Neural progenitor cell (in vitro differentiated cells): ENCODE measurements at places on chromosomes 12 and 14.
A peak's percentile ranks its signal among the peaks of the same experiment; 100 is the strongest.

DNA sequence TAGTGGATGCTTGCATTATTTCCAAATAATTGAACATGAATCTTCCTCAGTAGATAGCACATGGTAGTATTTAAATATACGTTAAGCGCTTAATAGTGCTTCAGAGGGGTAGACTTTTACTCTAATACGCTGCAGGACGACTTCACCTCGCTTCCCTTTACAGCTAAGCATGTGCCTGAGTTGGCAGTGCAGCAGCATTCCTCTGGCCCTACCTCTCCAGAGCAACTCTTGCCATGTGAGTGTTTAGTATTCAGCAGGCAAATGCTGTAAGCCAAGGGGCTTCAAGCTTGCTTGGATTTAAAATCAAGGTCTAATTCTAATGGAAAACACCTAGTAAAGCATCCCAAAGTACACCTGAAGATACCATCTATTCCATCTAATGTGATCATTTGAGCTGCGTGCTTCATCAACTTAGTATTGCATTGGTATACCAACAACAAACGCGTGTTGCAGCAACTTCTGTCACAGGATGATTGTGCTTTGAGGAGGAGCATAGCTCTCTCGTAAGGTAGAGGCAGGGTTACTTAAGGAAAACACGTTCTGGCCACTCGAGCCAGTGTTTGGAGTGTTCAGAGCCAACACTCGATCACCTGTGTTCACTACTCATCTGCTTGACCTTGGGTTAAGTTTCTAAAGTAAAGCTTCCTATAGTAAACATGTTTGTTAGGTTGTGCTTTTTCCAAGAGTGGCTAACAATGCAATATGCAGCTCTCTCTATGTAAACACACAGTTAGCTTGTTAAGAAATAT is 60.6 kb downstream of the PIWIL1 start:
- DNase-seq = no peak

DNA sequence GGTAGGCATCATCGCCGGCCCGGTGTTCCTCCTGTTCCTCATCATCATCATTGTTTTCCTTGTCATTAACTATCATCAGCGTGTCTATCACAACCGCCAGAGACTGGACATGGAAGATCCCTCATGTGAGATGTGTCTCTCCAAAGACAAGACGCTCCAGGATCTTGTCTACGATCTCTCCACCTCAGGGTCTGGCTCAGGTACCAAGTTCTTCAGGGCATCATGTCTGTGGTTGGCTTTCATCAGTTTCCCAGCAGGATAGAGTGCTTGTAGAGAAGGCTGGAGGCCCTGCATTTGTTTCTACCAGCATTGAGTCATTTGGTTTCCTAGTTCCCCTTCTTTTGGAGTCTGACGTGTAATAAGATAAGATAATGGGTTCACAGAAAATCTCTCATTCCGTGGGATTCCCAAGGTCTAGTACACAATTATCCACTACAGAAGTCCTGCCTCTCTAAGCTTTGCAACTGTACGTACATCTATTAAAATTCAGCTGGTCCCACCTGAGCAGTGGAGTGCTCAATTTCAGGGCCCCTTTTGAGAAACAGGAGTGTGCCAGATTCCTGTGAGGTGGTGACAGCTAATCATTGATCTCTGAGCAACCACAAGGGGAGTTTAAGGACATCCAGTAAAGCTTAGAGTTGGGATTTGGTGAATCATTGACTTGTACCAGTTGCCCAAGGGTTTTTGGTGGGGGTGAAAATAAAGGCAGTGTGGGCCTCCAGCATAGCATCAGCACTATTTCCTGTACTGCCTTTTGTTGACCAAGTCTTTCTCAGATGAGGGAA is 25.1 kb downstream of the ACVR1B start:
- DNase-seq = no peak

DNA sequence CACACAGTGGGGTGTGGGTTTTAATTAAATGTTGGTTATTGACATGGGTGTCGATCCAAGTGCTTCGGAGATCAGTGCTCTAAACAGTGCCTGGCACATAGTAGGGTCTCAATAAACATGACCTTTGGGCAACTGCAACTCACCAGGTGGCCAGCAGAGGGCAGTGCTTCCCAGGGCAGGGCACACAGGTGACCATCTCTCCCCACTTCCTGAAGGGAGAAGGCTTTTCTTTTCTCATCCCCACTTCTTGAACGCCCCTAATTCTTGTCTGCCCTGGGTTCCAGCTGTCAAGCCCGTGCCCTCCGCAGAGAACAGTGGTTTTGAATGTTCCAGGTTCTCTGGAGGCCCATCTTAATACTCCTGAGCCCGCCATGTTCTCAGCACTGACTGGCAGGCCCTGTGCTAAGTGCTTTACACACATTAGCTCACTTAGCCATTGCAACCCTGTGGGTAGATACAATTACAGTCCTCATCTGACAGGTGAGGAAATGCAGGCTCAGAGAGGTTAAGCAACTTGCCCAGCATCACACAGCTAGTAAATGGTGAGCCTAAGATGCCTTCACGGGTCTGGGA is 16.3 kb downstream of the RAPGEF3 start:
- peak; percentile 36 for DNase-seq

DNA sequence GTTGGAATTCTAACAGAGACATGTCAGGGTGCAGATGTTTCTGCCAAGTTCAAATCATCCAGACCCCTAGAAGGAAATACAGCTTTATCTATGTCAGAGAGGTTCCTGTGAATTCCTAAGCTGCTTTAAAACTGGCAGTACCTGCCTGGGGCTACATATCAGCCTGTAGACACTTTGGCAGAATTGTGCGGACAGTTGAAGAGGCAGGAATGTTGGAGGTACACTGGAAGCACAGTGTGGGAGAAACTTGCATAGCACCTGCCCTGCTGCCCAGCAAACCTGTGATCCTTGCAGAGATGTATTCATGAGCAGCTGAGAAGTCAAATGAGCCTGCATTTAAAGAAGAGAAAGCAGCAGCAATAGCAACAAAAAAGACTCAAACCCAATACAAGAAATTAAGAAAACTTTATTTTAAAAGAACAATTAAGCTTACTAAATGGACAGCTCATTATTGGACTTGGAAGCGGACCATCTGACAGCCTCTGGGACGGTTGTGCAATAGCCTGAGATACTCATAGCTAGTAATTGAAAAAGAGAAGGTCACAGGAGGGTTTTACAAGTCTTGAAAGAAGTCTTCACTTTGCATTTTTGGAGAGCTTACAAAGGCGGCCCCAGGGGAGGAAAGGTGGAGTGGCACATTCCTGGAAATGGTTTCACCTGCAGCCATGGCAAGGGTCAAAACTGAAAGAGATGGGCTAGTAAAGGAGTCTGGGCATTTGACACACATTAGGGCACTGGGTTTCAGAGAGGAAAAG is 280.9 kb upstream of the FLRT2 start:
- no peak for DNase-seq

- no peak for DNase-seq
Measured at GRCh38 chr12:9632766-9633165, 25.1 kb upstream of the KLRB1 start.

- DNase-seq = no peak
Measured at GRCh38 chr14:22185191-22185590, 403.8 kb downstream of the DAD1 start.

GRCh38 chr14:41606532-41607303 is at the start of gene LRFN5:
TSS of gene LRFN5 (plus strand) at chr14:41606876.
- DNase-seq = peak; percentile 67

DNA sequence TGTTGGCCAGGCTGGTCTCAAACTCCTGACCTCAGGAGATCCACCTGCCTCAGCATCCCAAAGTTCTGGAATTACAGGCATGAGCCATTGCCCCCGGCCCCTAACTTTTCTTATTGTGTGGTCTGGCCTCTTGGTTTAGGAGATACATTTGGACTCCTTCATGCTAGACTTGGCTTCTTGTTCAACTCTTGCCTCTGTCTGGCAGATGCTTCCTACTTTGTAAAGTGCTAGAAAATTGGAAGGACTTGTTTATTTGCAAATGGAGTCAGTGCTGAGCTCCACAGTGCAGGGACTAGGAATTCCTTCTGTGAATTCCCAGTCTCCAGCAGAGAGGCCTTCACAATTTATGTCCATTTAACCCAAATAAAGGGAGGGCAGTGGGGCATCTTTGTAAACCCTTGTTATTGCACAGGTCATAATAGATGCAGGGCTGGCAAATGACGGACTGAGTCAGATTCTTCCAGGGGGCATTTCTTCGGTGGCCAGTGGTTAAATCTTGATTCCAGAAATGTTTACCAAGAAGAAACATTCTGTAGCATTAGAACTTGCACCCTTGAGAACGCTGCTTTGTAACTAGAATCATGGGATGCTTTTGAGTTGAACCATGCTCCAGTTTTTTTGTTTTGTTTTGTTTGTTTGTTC is 73.8 kb upstream of the TBX3 start:
- DNase-seq = peak; percentile 35

GRCh38 chr14:99460793-99461192 is 19.9 kb downstream of the SETD3 start:
- no peak for DNase-seq

DNA sequence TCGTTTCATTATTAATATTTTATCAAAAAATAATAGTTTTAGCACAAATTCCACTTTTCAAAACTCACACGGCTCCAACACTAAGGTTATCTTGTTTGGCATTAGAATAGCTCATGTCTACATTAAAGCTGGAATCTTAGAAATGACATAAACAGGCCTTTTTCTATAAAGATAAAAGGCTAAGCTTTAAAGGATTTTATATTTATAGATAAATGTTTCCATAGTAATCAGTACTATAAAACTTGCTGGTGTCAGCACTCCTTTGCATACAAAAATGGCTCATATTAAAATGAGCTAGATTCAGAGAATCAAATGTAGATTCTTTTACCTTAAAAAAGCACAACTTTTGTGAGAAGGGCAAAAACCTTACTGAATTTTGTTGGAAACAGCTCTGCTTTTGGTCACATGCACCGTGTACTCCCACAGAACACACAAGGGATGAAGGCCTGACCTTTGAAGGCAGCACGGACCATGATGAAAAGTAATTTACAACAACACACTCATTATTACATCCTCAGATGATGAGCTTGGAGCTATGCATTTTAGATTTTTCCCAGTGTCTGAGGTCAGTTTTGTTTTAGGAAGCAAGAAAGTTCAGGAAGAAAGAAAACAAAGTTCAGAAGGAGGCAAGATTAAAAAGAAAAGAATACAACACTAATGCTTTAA is 202.8 kb downstream of the BCAT1 start:
- no peak for DNase-seq

GRCh38 chr12:2686280-2686646 is 108.5 kb upstream of the FKBP4 start:
- DNase-seq = no peak

DNA sequence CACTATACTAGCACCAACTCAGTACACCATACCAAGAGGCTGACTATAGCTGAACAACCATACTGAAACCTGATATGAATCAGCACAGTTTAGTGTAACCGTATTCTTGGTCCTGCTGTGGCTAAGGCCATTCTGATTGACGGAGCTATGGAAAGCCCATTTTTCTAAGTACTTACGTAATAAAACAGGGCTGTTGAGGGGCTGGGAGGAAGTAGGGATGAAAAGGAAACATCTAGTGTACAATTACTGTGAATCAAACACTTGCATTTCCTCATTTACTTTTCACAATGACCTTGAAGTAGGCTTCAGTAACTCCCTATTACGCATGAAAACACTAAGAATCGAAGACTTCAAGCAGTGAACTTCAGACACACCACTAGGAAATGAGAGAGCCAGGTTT is 198.2 kb downstream of the BTG1 start:
- no peak for DNase-seq

DNA sequence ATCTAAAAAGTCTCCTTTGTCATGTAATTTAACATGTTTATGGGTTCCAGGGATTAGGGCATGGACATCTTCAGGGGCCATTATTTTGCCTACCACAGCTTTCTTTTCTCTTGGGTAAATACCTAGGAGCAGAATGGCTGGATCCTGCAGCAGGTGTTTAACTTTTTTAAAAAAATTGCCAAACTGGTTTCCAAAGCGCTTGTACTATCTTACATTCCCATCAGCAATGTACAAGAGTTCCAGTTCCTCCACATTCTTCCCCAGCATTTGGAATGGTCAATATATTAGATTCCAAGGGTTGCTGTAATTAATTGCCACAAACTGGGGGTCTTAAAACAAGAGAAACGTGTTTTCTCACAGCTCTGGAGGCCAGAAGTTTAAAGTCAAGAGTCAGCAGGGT is 27.7 kb upstream of the MYL2 start:
- no peak for DNase-seq

GRCh38 chr14:78997811-78998210 is 827.6 kb downstream of the NRXN3 start:
- DNase-seq = no peak

GRCh38 chr14:69052181-69052601 is 73.1 kb upstream of the ACTN1 start:
- DNase-seq = no peak
